ENCODE measurements at places on chromosomes 5 and 9.

DNA sequence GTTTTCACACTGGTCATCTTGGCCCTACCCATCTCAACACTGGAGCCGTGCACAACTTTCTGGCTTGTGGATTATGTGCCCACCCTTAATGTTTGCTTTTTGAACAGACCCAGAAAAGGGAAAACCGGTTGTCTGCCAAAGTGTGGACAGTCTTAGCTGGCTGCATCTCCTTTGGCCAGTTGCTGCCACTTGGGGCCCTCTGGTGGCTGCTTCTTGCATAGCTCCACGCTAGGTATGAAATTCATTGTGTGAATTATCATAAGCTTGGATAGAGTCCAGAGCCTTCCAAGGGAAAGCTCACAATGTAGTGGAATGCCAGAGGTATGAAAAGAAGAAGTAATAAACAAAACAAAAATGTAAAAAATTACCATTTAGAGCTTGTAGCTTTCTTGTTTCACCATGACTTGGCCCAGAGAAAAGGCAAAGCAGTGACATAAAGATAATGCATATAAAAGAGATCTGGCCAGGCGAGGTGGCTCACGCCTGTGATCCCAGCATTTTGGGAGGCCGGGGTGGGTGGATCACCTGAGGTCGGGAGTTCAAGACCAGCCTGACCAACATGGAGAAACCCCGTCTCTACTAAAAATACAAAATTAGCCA, 12.5 kb upstream of the SLC36A3 start:
- peak; percentile 85 for DNase-seq

DNA sequence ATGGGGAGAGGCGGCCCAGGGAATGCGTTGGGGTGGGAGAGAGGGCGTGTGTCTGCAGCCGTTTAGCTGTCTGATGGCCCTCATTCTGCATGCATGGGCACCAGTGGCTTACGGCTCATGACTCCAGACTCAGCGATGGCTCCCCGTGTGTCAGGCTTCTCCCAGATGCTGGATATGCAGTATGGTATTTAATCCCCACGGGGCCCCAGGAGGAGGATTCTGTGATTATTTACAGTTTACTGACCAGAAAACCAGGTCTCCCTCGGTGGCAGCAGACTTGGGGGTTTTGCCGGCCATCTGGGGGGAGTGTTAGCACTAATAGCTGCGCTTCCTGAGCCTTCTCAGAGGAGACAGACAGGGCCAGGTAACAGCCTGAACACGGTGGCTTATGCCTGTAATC, 4.3 kb downstream of the PRDM12 start:
- no peak for DNase-seq

DNA sequence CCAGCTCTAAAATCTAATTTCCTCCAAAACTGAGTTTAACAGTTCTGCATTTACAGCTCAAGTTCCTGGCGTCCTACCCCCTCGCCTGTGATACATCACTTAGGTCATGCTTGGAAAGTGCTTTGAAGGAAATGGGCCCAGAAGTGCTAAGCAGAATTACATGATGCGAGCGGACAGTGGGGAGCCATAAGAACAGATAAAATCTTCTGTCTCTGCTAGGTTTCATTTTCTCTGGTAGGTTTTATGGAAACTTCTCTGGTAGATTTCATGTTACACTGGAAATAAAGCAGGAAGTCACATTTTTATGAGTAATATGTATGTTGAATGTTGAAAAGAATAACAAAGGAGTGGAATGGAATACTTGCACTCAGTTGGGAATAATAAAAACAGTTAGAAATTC, 138.3 kb downstream of the ZDHHC21 start:
- DNase-seq: no peak

GRCh38 chr5:8136271-8136670, 267.3 kb downstream of the MTRR start:
- DNase-seq: no peak

- DNase-seq: no peak
These were observed 218.9 kb downstream of the DIRAS2 start for GRCh38 chr9:90423661-90424193.

DNA sequence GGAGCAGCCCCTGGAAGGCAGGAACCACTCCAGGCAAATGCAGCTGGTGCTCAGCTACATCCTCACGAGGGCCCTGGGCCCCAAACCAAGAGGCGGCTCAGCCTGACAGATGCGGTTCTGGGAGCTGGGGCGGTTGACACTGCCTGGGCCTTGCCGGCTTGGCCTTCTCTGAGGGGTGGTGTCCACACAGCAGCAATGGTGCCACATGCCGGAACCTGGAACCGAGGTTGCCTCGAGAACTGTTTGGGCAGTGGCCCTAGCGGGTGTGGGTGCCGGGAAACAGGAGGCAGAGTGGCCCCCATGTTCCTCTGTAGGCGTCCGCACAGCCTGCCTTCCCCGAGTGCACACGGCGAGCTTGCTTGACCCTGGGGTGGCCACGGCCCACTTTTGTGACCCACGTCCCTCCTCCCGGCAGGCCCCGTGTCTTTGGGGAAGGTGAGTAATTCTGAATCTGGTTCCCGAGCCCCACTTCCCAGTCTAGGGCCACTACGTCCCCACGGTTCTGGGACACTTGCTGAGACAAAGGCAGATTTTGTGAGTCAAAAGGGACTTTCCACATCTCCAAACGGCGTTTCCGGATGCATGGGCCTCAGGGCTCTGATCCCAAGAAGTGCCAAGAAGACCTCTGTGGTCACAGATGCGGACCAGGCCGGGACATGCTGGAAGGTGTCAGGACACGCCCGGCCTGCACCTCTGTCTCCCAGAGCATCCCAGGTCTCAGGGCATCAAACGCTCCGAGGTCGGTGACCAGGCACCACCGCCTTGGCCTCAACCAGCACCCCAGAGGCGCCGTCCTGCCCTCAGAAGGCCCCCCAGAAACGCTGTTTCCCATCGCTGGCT, 27.7 kb upstream of the SLC12A7 start:
- no peak for DNase-seq

DNA sequence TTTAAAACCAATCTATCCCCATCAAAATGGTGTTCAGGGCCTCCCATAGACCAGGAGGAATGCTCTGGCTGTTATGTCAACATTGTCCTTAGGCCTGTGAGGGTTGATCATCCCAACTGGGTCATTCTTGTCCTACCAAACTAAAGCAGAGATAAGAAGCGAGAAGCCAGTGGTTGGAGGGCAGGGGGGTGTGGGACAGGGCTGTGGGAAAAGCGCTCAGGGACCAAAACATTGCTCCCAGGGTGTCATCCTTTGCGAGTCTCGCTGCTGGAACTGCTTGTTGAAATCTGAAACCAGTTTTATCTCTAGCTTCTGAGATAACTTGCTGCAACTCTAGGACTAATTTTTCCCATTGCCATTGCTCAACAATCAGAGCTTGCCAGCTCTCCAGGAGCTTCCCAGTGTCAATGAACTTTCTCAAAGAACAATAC, 48.1 kb downstream of the SPATA31C2 start:
- no peak for DNase-seq

GRCh38 chr9:36716496-36716895, 143.8 kb downstream of the MELK start:
- no peak for DNase-seq

- DNase-seq: no peak
These were observed 63.0 kb upstream of the CDK20 start for GRCh38 chr9:88037285-88037845.

DNA sequence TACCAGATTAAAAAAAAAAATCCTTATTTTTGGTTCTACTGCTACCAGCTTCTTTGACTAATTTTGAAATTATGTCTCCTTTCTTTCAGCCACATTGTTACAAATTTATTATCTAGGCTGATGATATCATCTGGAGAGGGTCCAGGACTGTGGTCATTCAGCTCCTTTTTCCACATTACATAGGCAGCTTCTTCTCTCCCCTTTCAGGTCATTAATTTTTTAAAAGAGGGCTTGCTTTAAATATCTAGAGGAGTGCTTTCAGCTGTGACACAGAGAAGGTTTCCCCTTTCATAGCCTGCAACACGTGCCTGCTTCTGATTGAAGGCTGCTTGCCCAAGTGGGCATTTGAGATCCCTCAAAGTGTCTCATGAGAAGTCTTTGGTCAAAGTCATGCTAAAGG, 155.7 kb upstream of the PAPPA start:
- no peak for DNase-seq

DNA sequence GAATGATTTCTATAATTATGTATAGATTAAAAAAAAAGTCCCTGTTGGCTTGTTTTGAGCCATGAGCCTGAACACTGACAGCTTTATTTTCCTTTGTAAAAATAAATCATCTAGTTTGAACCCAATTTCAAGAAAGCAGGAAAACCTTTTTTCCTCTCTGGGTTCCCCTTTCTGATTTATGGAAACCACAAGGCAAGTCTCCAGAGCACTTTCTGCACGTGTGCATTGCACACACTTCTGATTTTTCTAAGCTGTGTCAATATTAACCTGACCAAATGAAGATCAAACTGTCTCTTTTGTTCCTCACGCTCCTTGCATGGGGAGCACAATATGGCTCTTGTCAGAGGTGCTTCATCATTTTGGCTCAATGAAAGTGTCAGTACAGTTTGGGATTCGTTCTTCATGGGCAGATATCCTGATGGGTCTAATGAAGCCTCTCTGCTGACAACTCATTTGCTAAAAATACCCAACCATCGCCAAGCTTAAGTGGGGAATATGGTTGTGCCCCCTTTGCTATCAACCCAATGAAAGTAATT, 39.2 kb upstream of the PCA3 start:
- DNase-seq: no peak

All from stimulated activated effector memory CD8-positive, alpha-beta T cell treated with anti-CD3 and anti-CD28 coated beads, Interleukin-12 subunit alpha, Interleukin-12 subunit beta, amount 100 ng/mL, for 72 hours (primary cell).